CD4-positive, alpha-beta T cell treated with Interleukin-6 at 100 ng/mL for 8 hours (primary cell): ENCODE measurements at places on chromosomes 13 and 19.

GRCh38 chr19:14127176-14127575 is 9.2 kb downstream of the ASF1B start:
- DNase-seq: no peak

GRCh38 chr13:110155072-110155471 is 151.9 kb downstream of the COL4A1 start:
- DNase-seq: no peak

DNA sequence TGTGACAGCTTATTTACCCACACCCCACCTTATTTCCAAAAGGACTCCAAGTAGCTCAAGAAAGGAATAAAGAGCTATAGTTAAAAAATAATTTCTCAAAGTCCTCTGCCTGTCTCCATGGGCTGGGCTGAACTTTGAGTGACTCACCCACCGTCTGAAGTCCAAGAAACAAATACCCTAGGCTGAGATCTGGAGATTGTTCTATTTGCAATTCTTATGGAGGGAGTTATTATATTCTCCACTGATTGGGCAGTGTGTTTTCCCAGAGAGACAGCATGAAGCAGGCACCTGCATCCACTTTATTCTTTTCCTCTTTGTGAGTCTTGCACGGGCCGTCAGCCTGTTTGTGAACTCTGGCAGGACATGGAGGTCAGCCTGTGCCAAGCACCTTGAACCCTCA is 63.2 kb downstream of the SHISA2 start:
- DNase-seq: no peak

GRCh38 chr19:47786566-47786965 is 8.1 kb downstream of the SELENOW start:
- no peak for DNase-seq

DNA sequence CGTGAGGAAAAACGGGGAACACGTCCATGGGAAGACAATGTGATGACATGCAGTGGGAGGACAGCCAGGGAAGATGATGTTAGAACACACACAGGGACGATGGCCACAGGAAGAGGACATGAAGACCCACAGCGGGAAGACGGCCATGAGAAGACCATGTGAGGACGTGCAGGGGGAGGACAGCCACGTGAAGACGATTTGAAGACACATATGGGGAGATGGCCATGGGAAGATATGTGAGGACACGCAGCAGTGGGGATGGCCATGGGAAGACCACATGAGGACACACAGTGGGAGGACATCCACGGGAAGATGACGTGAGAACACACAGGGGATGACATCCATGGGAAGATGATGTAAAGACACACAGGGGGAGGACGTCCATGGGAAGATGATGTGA is 83.8 kb downstream of the UQCRFS1 start:
- no peak for DNase-seq

- no peak for DNase-seq
Measured at GRCh38 chr13:25046985-25047511, 48.9 kb upstream of the PABPC3 start.

DNA sequence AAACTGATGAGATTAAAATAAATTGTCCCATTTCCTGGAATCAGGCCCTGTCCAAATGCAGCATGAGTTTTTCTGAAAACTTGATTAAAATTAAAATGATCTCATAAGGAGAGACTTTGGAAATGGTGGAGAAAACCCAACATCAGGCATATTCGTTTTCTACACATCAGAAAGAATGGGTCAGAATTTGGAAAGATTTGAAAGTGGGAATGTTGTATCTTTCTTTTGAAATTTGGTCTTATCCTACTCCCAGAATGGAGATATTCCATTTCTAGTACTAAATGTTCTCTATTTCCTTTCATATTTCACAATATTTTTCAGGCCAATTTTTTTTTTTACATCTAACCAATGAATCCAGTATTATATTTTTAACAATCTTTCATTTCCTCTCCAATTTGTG is 223.9 kb upstream of the RXFP2 start:
- DNase-seq: no peak

- DNase-seq: no peak
Measured at GRCh38 chr13:62299988-62300387, 884.3 kb upstream of the PCDH20 start.

GRCh38 chr13:114249077-114249476 is 14.4 kb downstream of the CDC16 start:
- DNase-seq: no peak

DNA sequence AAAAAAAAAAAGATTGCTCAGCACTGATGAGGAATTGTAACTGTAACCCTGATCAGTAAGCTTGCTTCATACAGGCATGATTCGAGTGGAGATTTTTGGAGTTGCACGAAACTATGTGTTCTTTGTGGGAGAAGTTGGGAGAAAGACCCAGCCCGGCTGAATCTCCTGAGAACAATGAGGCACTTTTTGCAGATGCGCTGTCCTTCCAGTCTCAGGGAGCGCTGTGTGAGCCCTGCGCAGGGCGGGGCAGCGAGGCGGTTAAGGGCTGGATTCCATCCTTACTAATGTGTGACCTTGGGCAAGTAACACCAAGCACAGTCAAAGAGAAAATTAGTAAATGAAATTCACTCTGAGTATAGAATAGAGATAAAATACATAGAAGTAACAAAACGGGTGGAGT is 76.9 kb downstream of the SIPA1L3 start:
- DNase-seq: no peak

DNA sequence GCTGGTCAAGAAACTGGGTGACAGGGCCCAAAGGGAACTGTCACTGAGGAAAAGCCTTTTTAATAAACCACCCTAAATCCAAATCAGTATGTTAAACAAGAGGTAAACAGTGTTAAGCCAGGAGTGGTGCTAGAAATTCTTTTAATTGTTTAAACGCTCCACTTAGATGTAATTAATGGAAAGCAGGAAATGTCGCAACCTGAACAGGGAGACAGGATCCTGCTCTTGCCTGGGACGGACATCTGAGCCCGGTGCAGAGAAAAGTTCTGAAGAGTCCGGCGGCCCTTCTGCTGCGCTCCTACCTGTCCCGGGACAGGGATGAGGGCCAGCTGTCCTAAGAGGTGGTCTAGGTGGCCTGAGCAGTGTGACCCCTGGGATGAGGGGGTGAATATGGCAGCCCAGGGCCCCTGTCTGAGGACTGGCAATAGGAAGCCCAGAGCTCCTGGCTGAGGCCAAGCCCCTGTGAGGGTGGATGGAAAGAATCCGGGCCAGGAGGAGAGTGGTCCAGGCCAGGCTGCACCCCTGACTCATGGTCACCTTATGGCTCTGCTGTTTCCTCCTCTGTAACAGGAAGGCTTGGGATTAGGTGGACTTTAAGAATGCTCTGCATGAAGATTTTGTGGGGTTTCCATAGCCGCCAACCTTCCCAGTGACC is 112.8 kb upstream of the GJB6 start:
- DNase-seq: no peak

GRCh38 chr19:41373993-41374392 is 2.3 kb upstream of the TMEM91 start:
- no peak for DNase-seq

DNA sequence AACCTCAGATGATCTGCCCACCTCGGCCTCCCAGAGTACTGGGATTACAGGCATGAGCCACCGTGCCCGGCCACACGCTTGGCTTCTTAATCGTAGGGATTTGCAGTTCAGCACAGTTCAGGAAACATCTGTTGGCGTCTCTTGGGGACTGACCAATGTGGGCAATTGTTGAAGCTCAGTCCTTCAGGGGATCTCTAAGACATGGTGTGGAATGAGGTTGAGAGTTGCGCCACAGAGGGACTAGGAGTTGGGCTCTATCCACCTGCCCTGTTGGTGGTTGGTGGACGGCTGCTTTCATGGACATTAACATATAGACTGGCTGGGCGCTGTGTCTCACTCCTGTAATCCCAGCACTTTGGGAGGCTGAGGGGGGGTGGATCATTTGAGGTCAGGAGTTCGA is 37.3 kb upstream of the SIN3B start:
- DNase-seq: no peak

- no peak for DNase-seq
Measured at GRCh38 chr13:53001444-53002225, 27.0 kb upstream of the OLFM4 start.
